ENCODE measurements at places on chromosomes 2 and 18. TPM values are rescaled to one million over a fixed set of nuclear protein-coding genes. Genes with fewer than 3 reads are reported as not detected.

Gene INPP5D
- total RNA-seq: 8.2 TPM

DNA sequence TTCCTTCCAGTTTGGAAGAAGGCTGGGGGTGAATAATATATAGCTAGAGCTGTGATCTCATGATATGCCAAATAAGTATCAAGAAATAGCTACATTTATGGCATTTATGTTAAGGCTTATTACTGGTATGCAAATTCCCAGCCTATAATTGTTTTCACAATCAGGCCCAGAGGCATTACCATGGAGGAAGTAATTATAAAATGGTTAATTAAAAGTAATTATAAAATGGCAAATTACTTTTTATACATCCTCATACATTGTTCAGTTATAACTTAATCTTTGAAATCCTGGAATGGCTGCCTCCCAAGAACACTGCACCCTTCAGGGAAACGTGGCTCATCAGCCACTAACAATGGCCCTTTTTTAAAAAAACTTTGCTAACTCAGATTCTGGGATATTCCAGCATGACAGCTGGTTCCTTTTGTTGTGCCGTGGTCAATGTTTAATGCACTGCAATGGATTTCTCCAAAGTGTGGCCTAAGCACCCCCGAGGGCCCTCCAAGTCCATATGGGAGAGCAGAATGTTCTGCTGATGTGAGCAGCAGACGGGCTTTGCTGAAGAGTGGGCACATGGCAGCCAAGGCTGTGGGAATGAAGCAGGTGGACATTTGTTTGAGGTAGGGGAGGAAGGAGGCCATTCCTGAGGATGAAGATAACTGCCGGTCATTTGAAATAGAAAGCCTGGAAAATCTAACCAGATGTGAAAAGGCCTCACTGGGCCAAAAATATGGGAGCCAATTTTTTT is 483.5 kb upstream of the GCFC2 start:
- DNase-seq: no peak

GRCh38 chr2:60549238-60549927 is 4.1 kb downstream of the BCL11A start:
- DNase-seq: peak; percentile 60

DNA sequence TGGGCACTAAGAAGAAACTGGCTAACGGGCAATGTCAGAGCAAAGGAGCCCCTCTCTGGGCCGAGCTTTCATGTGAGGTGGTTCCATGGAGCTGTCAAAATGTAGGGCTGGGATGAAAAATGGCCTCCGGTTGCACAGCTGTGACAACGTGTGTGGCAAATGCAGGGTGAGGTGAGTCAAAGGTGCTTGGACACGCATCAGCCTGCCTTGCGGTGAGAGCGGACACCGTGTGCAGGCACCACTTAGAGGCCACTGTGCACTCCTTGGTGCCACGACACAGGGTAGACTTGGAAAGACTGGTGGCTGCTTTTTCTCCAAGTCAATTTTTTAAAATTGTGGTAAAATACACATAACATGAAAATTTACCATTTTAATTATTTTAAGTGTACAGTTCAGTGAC is 195.4 kb downstream of the ZBTB7C start:
- no peak for DNase-seq

Gene PTPN18
- 197 TPM for total RNA-seq

DNA sequence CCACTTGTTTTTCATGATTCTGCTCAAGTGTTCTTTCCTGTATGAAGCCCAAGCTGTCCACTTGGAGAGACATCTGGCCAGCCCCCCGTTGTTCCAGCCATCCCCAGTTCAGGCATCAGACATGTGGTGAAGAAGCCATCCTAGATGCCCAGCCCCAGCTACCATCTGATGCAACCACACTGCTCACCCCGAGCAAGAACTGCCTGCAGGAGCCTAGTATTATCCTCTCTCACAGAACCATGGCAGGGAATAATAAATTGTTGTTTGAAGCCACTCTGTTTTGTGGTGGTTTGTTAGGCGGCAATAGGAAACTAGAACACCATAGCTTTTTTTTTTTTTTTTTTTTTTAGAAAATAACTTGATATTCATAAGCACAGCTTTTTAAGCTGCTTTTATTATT is 19.5 kb upstream of the DARS1 start:
- DNase-seq: no peak

Gene VWC2L
- not detected for total RNA-seq

GRCh38 chr2:36387258-36387916 is 31.8 kb downstream of the CRIM1 start:
- DNase-seq: no peak

DNA sequence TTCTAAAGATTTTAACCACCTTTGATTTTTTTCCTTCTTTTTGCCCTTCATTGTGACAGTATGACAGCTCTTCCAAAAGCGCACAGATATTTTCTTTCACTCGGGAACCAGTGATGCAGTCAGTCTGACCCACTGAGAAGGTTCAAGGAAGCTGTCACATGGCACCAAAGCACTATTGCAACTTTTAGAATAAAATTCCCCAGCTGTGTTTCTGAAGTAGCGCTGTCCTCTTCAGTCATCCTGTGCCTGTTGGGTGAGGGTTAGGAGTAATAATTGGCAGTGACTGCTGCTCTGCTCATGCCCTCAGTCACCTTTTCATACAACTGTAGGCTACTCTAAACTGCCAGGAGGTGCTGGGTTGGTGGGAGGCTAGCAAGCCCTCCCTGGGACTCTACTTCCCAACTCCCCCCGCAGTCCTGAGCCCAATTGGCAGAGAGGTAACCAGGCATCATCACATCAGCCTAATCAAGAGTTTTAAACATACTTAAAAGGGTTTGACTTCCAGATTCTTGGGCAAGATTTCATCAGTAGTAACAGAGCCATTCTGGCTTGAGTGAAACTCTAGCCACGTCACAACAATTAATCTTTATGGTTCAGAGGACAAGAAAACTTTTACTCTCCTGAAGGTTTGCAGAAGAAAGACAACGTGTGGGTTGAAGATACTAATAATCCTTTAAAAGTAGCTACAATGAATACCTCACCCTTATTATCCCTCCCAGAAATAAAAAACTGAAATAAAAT is 473.3 kb downstream of the FBXO15 start:
- no peak for DNase-seq

DNA sequence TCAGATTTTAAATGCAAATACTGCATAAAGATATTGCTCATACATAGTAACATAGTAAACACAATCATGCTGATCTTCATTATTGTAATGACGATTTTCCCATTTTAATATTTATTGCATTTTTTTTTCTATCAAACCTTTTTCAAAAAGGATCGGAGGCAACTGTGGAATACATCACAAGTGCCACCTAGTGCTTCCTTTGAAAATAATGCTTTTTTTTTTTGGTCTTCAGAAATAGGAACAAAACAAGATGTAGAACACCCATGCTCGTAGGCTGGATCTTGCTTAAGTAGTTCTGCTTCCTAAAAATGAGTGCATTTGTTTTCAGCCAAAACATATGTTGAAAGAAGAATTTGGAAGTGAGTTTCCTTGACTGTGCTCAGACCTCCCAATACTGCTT is 35.7 kb upstream of the GPR155 start:
- DNase-seq: no peak

DNA sequence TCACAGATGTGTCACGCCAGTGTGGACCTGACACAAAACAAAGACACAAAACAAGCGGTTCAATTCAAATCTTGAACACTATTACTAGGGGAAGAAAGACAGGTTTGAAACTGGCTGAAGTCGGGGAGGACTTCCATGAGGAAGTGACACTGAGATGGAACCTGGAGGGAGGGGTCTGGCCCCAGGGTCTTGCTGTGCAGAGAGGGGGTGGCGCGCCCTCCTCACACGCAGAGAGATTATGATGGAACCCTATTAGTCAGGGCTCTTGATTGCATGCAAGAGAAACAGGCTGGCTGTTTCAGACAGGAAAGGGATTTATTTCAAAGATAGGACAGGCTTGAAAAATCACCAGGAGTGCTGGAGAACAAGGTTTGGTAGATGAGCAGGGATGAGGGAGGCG is 363.6 kb upstream of the HS6ST1 start:
- no peak for DNase-seq

- DNase-seq: no peak
Observed at GRCh38 chr2:223896833-223897311, 48.3 kb downstream of the WDFY1 start.

Gene GPR35
- 132 TPM for total RNA-seq

Gene SERPINB3
- total RNA-seq: not detected

Gene XIRP2
- not detected for total RNA-seq

GRCh38 chr2:150681120-150681804 is 193.8 kb upstream of the RND3 start:
- DNase-seq: no peak

DNA sequence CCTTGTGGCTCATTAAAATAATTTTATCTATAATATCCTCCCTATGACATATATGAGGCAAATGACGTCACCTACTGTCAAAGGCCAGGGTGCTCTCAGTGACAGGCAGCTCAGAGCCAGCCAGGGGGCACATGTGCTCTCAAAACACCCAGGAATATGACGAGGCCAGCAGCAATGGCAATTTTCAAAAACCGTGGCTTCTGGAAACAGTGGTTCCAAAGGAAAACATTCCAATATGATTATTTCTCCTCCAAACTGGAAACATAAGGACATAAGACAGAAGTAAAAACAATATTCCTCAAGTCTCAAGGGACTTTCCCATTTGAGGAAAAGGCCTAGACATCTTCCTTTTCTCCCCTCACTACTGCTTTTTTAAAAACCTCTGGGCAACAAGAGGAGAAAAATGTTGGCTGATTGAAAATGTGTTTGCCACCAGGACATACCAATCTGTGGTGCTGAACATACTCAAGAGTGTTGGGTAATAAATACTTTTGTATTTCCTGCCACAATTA is 40.8 kb downstream of the RNF152 start:
- no peak for DNase-seq

Gene POU3F3
- 0.12 TPM for total RNA-seq

Gene ADAM23
- 1.2 TPM for total RNA-seq

- DNase-seq: no peak
Observed at GRCh38 chr2:71535526-71535925, 82.2 kb downstream of the DYSF start.

- DNase-seq: peak; percentile 56
Observed at GRCh38 chr2:173355866-173356508, 1.3 kb downstream of the CDCA7 start.

- DNase-seq: no peak
Observed at GRCh38 chr2:65370387-65371073, 61.9 kb downstream of the SPRED2 start.

- DNase-seq: no peak
Observed at GRCh38 chr2:204795156-204795555, 249.9 kb downstream of the PARD3B start.

Gene AKAIN1
- total RNA-seq: not detected

GRCh38 chr2:207876842-207877535 is 107.3 kb upstream of the FZD5 start:
- DNase-seq: no peak

DNA sequence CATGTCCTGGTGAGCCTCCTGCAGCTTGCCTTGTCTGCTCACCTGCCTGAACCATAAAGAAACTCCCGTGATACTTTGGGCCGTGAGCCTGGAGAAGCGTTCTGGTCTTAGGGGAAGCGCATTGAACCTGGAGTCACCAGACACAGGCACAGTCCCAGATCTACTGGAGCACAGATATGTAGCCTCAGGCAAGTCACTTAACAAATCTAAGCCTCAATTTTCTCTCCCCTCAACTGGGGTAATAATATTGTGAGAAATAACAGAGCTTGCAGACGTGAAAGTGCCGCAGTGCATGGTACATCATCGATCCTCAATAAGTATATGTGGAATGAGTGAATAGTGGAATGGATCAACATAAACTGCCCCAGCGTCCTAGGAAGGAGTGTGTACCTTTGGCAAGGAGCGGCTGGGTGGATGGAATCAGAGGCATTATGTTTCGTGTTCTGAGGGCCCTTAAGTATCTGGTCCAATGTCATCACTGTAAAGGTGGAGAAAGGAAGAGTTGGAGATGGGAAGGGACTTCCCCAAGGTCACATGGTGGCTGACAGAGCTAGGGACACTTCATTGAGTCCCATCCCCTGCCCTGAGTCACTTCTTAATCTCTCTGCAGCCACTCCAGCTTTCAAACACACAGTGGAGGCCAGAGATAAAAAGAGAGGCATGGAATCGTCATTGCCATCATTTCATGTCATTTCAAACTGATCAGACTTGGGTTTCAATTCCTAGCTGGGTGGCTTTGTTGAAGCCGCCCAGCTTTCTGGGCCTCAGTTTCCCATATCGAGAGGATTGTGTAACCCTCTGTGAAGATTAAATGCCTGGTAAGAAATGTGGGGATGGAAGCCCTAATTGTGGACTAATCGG is 172.4 kb downstream of the DDX1 start:
- no peak for DNase-seq

Measured in mucosa of descending colon (tissue), 3 donors.